ENCODE measurements at places on chromosomes 4 and X. TPM values are rescaled to one million over a fixed set of nuclear protein-coding genes. Genes with fewer than 3 reads are reported as not detected.

Gene IL13RA1
- total RNA-seq = 2.2 TPM

Gene OPHN1
- 0.37 TPM for total RNA-seq

Gene PLP1
- not detected for total RNA-seq

Gene ENPEP
- not detected for total RNA-seq

Gene TMEM150C
- 0.37 TPM for total RNA-seq

Gene GUCY1A1
- 14.1 TPM for total RNA-seq

Data from T-helper 17 cell (primary cell).